CD4-positive, alpha-beta T cell treated with Interferon gamma for 1 hour (primary cell): ENCODE measurements at places on chromosomes 13 and 19.

DNA sequence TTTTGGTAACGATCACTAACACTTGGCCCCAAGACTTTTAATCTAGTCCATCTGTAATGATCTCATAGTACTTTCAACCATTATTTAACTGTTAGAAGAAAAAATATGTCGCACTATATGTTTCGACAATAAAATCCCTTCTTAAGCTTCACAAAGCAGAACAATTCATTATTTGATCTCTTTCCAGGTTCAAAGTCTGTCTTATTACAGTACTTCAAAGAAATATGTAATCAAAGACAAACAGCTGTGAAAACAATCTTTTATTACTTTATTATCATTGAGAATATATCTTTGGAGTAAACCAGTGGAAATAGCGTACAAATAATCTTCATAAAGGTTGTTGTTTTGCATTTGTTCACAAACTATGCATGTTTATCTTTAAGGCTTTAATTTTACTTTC, 93.5 kb downstream of the DACH1 start:
- DNase-seq, result no peak

DNA sequence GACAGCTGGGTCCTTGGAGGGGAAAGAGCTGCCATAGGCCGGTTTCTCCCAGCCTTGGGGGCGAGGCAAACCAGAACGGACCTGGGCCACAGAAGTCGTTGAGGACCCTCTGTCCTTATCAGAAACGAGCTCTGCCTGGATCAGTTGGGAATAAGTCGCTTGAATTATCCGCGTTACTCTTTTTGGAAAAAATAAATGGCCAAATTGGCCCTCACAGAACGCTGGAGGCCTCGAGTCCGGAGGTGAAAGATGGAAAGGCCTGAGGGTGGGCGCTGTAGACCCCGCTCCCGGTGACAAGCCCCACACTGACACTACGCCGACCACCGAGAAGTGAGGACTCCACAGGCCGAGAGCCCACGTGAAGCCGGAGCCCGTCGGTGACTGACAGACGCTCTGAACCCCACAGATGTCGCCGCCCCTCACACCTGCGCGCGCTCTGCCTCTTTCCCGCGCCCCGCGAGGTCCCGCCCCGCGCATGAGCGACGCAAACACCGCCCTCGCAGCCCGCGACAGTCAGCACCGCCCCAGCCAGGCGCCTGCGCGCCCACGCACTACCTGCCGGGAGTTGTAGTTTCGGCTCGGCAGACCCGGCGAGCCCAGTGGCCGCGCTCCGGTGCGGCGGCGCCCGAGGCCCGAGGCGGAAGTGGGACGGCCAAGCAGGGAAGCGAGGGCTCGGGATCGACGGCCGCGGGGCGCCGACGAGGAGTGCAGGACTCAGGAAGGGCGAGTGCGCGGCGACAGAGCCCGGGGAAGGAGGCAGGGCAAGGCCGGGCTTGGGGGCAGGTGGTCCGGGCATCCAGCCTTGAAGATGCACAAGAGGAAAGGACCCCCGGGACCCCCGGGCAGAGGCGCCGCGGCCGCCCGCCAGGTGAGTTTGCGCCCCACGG, at the start of the genes BRME1 and CC2D1A:
Gene BRME1 (minus strand): TSS at position 484 of the 887 bp plus-strand sequence. CDS start 1,225 bp downstream, outside the sequence.
Gene CC2D1A (plus strand): TSS at position 568 of the 887 bp plus-strand sequence. CDS start 241 bp downstream, at position 809.
- DNase-seq, result peak; percentile 93

- no peak for DNase-seq
Measured at GRCh38 chr19:55297267-55297666, 13.5 kb downstream of the BRSK1 start.

- DNase-seq, result no peak
Measured at GRCh38 chr13:104477261-104477660, 1411.0 kb upstream of the SLC10A2 start.

GRCh38 chr19:18044825-18045304, 36.9 kb downstream of the ARRDC2 start:
- DNase-seq, result peak; percentile 85

- no peak for DNase-seq
Measured at GRCh38 chr13:94063848-94064247, 415.6 kb downstream of the DCT start.

DNA sequence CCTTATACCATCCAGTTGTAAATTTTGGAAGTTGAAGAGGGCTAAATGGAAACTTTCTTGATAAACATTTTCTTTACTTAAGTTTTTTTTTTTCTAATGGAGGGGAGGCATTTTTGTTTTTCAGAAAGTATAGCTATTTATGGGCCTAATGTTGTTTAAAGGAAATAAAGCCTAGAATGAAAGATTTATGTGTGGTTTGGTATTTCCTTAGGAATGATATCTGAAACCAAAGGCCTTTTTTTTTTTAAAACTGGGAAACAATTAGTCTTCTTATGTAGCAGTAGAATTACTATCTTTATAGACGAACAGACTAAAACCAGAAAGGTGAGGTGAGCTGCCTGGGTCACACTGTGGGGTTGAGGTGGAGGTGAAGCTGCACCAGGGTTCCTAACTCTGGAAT, 80.1 kb downstream of the ESD start:
- DNase-seq, result no peak

DNA sequence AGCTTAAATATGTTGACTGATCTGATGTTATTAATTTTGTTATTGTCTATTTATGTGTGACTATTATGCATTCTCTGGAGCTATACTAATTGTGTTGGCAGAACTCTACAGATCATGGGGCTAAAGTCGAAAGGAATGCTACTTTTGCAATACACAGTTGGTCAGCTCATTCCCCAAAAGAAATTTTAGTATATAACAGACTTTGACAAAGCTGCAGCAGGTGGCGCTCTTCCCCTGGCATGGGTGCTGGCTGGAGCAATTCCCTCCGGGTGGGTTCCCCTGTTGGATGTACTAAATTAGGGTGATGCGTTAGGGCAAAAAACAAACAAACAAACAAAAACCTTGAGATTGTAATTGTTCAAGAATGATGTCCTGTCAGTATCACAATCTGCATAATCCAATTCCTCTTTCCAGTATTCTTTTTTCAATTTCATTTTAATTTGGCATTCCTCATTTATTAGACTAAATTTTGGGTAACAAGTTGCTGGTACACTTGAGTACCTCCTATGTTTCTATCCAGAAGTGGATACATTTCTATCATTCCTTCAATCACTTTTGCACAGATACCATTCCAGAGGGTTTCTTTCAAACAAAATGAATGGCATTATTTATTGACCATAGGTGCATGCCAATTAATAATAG, 322.8 kb upstream of the EDNRB start:
- peak; percentile 1 for DNase-seq

DNA sequence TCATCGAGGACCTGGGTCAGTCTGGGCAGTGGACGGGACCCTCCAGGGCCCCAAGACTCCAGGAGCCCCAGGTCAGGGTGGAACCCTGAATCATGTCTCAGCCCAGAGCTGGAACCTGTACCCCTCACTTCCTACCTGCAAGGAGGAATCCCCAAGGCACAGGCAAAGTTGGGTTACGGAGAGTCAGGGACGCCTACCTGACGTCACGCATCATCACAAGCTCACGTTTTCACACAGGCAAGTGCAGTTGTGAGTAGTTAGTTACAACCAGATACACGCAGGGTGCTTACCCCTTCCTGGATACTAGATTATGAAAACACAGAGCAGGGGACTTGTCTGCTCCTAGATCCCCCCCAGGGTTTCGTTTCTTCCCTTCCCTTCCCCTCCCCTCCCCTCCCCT, 1.9 kb downstream of the RETN start:
- no peak for DNase-seq

DNA sequence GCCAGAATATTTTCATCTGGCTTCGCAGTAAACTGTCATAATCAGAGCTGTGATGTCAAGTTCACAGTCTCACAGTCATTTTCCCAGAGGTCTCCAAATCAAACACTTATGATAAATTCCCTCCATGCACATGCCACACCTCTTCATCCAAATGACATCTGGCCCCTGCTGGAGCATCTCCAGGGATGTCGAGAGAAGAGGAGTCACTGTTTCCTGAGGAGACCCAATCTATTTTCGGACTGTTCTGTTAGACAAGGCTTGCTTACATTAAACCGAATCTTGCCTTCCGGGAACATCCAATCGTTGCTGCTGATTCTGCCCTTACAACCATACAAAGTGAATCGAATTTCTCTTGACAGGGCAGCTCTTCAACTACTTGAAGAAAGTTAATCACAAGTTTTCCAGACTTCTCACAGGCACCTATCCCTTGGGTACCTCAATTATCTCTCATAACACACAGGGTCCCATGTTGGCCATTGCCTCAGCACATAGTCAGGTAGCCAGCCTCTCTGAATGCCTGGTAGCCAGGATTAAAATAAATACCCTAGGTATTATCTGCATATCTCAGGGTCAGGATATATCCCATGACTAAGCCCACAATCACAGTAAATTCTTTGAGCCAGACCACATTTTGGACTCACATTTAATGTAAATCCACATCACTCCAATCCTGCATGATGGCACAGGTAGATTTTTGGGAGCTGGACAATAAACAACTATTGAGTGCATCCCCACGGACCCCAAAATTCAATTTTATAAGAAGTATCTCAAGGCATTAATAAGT, 182.5 kb downstream of the ABCC4 start:
- DNase-seq, result no peak

GRCh38 chr19:53947624-53948023, 15.1 kb upstream of the CACNG8 start:
- DNase-seq, result no peak

DNA sequence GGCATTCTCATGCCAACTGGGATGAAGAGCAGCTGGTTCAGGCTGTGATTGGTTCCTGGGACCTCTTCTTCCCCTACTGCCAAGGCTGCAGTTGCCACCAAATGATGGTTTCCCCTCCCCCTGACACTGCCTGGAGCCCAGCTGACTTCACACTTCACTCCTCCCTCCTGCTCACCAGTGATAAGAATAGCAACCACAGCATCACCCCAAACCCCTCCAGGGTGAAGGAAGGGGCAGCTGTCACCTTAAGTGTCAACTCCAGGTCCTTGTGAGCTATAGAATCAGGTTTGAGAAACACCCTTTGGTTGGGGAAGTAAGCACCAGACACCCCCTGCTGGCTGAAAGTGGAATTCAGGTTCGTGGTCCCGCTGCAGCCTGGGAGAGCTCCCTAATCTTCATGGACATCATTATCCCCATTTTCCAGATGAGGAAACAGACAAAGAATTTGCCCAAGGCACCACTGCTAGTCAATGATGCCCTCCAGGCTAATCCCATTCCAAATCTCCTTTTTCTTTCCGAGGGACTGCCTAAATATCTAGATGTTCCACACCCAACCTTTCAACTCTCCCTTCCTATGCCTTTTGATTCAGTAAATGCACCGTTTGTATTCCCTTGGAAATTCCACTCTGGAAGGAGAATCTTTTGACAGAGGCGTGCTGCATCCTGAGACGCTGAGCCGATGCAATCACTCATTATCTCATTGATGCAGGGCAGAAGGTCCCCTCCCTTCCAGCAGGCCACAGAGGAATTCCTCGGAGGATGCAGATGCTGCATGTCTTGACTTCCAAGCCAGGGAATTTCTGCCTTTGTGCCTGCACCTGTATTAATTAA, 50.6 kb upstream of the UQCRFS1 start:
- DNase-seq, result peak; percentile 54

DNA sequence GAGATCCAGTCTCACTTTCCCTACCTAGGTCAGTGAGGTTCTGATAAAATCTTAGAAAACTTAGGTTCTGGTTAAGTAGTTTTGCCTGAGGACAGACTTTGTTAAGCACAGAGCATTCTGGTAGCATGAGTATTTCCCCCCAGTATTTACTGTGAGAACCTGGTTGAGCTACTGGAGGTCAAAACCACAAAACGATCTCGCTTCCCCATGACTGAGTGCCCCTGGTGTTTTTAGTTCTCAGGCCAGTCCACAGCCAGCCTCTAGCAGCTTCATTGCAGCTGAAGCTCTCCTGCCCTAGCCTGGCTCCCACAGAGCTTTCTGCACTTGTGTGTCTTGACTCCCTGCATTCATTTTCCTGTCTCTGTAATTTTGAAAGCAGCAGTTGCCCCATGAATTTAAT, 1138.2 kb downstream of the UQCRFS1 start:
- DNase-seq, result no peak

- no peak for DNase-seq
Measured at GRCh38 chr13:92187378-92187989, 789.1 kb downstream of the GPC5 start.

GRCh38 chr13:113981194-113981605, 7.3 kb upstream of the C13orf46 start:
- DNase-seq, result no peak

DNA sequence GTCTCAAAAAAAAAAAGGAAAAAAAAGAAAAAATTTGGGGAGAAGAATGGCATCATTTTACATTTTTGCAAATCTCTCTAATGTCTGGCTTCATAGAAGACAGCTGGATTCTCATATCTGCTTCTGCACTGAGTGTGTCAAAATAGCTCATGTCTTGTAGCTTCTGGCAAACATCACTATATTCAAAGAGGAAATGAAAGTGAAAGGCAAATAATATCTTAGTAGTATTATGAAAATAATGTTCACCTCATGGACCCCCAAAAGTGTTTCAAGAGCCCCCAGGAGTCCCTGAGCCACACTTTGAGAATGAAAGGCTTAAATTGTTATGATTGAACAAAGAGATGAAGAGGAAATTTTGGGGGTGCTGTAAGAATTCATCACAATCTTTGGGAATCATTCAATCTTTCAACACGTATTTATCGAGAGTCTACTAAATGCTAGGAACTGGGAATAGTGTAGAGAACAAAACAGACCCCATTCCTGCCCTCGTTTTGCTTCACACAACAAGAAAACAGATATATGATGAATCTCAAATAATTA, 1.2 kb upstream of the SLC6A16 start:
- no peak for DNase-seq

- no peak for DNase-seq
Measured at GRCh38 chr19:441213-441836, 19.5 kb downstream of the SHC2 start.

GRCh38 chr19:17775991-17776803, 18.7 kb upstream of the B3GNT3 start:
- DNase-seq, result peak; percentile 86

- DNase-seq, result no peak
Measured at GRCh38 chr13:47594833-47595232, 406.2 kb downstream of the SUCLA2 start.

GRCh38 chr19:15396436-15396835, 16.8 kb upstream of the AKAP8 start:
- DNase-seq, result no peak

DNA sequence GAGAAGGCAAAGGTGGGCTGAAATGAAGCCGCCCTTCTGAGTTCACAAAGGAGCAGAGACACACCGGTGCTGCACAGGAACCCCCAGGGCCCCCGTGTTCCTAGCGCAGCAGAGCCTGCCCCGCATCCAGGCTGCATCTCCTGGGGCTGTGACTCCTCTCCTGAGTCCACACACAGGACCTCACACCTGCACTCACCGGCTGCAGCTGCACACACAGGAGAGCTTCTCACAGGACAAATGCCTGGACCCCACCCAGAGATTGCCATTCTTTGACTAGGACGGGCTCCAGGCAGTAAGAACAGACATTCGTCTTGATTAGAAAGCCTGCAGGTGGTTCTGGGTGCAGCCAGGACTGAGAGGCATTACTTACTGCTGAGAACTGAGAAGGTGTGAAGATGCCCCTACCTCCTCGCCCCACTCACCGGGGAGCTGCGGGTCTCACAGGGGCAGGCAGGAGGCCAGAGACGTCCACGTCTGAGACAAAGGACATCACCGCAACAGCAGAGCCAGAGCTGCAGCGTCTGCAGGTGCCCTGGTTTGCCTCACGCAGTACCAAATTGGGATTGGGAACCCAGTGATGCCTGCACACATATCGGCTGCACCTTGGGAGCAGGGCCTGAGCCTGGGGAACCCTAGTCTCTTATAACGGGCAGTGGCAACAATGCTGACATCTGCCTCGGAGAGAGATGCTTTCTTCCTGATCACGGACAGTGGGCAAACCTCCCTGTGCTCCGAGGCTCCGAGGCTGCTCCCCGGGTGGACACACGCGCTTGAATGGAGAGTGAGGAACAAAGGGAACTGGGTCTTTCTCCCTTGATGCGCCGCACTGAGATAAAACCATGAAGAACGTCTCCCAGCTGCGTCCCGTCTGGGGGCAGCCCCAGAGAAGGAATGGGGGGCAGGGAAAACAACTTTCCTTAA, 50.4 kb downstream of the RASA3 start:
- no peak for DNase-seq
